ENCODE measurements at places on chromosomes 11 and 22.

GRCh38 chr11:66938582-66939135, 19.5 kb downstream of the PC start:
- DNase-seq, result no peak

GRCh38 chr11:122277493-122277892, 161.5 kb upstream of the BLID start:
- DNase-seq, result no peak

DNA sequence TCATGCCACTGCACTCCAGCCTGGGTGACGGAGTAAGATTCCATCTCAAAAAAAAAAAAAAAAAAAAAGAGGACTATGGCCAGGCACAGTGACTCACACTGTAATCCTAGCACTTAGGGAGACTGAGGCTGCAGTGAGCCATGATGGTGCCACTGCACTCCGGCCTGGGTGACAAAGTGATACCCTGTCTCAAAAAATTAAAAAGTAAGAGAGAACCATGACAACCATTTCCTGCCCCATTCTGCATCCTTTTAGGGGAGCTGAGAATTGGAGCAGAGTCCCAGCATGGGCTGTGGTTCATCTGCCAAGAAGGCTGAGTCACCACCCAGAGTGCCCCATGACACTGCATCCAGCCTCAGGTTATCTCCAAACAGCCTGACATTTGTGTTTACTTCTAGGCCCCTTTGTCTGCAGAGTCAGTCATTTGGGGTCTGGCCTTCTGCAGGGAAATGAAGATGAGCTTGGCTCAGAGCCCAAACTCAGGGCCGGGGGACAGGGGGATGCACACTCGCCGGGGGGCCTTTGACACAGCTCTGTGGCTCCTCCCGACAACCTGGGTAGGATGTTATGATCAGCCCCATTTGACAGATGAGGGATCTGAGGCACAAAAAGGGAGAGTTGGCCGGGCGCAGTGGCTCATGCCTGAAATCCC, 4.7 kb downstream of the CSDC2 start:
- no peak for DNase-seq

DNA sequence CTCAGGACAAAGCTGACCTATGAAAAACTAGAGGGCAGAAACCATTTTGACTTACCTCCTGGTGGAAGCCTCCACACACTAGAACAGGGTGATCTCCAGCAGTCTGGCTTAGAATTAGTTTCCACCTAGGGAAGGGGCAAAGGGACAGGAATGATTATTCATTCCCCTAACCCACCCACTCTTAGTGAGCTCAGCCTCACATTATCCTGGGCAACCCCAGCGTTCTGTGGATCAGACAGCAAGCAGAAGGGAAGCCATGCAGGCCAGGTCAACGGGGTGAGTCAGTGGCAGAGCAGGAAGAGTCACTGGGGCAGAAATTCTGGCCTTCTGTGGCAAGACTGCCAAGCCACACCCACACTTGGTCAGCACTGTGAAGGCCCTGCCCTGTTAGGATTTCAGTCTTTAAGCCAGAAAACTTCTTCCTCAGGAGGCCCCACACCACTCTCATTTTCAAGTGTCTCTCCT, 10.5 kb downstream of the NUMA1 start:
- no peak for DNase-seq

- peak; percentile 71 for DNase-seq
Measured at GRCh38 chr11:64887757-64888405, 9.5 kb upstream of the EHD1 start.
